ENCODE measurements at places on chromosomes 3 and 15.
A peak's percentile ranks its signal among the peaks of the same experiment; 100 is the strongest.

DNA sequence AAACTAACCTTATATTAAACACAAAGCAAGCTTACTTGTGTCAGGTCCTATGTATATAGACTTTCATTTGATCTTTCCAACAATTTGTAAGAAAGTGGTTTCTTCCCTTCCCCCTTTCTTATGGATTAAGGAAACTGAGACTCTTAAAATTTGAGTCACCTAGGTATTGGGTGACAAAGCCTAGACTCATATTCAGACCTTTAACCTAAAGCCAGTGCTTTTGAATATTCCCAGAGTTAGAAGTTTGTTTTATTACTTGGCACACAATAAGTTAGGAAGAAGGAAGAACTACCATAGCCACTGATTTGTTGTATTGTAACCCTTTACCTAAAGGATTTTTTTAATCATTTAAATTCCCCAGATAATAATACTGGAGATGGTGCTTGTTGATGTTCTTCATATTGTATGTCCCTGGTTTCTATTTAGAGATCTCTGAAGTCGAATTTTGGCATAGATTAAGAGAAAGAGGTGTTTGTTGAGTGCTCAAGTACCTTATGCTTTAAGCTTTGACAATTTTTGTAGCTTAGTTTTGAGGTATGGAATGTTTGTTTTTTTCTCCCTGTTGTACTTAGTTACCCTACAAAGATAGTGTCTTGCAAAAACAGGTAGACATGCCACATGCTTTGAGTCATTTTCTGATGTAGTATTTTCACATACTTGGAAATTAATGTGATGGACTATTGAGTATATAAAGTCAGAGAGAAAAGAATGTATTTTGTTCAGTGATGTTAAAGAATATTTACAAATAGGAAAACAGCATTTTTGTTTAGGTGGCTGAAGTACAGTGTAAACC is 11.2 kb downstream of the TSC22D2 start:
- DNase-seq, result no peak

DNA sequence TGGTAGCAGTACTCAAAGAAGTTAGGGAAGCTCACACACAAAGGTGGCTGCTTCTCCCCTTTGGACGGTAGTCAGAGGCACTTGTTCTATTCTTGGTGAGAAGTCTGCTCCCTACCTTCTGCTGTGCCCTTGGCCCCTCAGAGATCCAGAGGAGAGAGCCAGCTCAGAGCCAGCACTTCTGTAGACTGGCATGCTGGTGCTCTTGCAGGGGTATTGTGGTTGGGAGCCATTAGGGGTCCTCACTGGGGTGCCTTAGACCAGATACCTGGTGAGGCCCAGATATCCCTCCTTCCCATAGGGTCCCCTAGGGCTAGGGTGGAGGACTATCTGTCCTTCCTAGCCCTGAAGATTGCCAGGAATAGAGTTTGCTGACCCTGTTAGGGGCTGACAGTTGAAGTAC is 140.6 kb downstream of the EEFSEC start:
- no peak for DNase-seq

GRCh38 chr3:189496375-189497138 is 134.6 kb upstream of the TP63 start:
- no peak for DNase-seq

DNA sequence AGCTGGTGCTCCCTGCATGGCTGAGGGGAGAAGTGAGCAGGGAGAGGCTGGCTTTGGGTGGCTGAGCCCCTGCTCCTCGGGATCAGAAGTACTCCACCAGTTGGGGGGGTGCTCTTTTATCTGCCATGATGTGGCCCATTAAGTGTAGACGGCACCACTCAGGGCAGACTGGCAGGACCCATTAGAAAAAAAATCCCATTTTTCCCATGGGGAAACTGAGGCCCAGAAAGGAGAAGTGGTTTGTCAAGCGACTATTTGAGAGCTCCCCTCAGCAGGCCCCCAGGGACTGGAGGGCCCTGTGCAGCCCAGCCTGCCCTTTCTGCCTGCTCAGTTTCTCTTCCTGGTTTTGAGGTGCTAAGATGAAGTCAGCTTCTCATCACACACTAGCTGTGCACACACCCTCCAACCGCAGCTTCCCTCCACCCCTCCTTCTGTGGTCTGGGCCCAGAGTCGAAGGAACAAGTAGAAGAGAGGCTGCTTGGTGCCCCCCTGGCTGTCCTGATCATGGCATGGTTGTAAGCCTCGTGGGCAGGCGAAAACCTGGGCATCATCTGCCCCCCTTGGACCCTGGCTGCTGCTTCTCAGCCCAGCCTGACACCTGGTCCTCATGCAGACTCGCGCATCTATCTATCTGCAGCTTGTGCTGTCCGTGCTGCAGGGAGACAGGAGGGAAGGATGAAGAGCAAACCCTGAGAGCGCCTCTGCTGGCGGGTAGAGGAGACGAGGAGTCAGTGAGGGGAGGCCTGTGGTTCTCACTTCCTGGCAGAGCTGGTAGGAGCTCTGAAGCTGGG is 5.6 kb downstream of the CSK start:
- peak; percentile 57 for DNase-seq

GRCh38 chr3:10173926-10174435 is 9.3 kb downstream of the IRAK2 start:
- no peak for DNase-seq

GRCh38 chr3:72095521-72095920 is 310.6 kb upstream of the PROK2 start:
- no peak for DNase-seq

- no peak for DNase-seq
Observed at GRCh38 chr3:32128936-32129335, 22.5 kb downstream of the GPD1L start.

- no peak for DNase-seq
Observed at GRCh38 chr3:81650187-81650586, 111.3 kb downstream of the GBE1 start.

DNA sequence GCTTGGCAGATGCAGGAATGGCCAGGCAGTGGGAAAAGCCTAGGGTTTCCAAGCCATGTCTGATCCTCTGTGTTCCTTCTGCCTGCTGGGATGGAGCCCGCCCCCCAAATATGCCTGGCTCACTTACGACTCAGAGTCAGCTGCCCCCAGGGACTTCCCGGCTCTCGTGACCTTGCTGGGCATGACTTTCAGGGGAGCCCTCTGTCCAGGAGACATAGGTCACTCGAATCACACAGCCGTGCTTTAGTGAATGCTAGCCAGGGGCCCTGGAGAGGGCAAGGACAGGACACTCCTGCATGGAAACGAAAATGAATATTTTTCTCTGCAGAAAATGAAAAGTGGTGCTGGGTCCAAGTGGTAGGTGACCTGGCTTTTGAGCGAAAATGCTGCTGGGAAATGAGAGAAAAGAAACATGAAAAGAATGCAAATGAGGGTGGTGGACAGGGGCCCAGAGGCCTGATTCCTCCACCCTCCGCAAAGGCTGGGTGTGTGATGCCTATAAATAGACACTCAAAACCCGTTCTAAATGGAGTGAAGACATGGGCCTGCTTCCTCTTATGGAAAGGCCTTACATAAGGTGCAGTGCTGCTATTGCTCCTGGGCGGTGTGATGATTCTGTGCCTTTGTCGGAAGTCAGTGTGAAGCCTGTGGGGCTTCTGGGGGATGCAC is 107.4 kb downstream of the APBA2 start:
- no peak for DNase-seq

- no peak for DNase-seq
Observed at GRCh38 chr3:42829628-42830436, 20.6 kb downstream of the ACKR2 start.

GRCh38 chr3:102699104-102699818 is 264.4 kb downstream of the ZPLD1 start:
- DNase-seq, result no peak

DNA sequence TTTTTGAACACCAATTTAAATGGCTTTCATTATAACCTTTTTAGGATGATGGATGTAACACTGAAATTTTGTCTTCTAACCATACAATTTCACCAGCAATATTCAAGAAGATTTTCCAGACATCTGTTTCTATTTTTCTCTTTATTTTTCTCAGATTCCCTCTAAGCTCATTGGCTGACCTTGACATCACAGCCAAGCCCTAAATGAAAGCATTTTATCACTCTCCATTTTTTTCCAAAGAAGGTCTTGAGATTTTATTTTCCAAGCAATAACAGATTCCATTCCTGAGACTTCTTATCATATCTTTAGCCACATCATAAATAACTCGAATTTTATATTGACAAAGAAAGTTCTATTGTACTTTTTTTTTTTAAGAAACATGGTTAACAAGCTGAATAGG is 392.6 kb upstream of the THBS1 start:
- no peak for DNase-seq

- no peak for DNase-seq
Observed at GRCh38 chr15:66928101-66928500, 137.3 kb upstream of the SMAD3 start.

DNA sequence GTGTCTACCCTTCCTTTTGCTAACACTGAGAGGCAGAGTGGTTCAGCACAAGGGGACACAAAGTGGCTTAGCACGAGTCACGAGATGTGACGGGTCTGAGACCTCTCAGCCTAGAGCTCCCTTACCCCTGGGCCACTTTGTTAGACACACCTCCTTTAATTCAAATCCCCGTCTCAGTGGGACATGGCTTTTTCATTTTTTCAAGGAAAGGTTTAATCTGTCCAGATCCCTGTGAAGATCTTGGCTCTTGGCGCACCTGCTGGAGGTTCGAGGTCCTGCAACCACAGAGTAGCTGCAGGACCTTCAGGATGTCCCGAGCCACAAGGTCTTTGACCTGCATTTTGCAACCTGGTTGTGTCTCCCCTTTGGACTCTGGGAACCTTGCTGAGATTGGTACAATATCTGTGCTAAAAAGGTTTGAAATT is 52.0 kb downstream of the LPP start:
- no peak for DNase-seq

DNA sequence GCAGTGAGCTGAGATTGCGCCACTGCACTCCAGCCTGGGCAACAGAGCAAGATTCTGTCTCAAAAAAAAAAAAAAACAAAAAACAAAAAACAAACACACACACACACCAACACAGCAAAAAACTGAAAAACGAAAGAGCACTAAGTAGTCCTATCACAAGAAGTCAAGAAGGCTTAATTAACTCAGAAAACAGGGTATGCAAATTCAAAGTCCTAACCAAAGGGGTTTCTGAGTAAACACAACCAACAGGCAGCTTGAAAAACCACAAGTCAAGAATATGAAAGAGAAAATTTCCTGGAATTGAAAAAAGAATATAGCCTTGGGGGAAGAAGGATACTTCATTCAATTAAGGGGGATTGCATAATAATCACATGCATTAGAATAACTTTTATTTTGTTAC is 37.7 kb upstream of the PARP14 start:
- no peak for DNase-seq

GRCh38 chr3:71803248-71803647 is 18.3 kb upstream of the PROK2 start:
- DNase-seq, result no peak

- DNase-seq, result no peak
Observed at GRCh38 chr3:66393333-66394005, 107.4 kb downstream of the LRIG1 start.

DNA sequence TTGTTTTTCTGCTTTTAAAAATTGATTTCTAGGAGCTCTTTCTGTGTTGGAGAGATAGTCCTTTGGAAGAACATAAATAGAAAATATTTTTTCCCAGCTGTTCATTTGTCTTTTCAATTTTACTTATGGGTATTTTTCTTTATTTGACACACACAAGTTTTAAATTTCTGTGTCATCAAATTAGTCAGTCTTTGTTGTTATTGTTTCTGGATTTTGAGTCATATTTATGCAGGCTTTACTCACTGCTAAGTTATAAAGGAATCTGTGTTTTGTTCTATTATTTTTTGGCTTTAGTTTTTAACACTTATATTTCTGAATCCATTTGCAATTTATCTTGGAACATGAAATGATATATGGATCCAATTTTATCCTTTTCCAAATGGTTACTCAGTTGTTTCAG is 5.9 kb upstream of the GHSR start:
- no peak for DNase-seq

DNA sequence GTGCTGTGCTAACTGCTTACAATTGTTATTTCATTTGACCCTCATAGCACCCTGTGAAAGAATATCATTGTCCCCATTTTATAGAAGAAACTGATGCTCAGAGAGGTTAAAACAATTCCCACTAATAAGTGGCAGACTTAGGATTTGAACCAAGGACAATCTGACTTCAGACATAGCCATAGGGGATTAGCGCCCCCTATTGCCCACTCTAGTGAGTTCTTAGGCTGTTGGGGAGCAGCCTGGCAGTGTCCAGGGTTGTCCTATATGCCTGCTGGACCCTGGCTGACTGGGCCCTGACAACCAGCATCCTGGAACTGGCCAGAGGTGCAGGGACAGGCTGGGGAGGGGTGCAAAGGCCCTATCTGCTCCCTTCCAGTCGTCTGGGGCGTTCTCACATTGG is 15.4 kb downstream of the DPH3 start:
- no peak for DNase-seq

GRCh38 chr3:15667484-15667883 is 65.9 kb downstream of the BTD start:
- DNase-seq, result no peak

DNA sequence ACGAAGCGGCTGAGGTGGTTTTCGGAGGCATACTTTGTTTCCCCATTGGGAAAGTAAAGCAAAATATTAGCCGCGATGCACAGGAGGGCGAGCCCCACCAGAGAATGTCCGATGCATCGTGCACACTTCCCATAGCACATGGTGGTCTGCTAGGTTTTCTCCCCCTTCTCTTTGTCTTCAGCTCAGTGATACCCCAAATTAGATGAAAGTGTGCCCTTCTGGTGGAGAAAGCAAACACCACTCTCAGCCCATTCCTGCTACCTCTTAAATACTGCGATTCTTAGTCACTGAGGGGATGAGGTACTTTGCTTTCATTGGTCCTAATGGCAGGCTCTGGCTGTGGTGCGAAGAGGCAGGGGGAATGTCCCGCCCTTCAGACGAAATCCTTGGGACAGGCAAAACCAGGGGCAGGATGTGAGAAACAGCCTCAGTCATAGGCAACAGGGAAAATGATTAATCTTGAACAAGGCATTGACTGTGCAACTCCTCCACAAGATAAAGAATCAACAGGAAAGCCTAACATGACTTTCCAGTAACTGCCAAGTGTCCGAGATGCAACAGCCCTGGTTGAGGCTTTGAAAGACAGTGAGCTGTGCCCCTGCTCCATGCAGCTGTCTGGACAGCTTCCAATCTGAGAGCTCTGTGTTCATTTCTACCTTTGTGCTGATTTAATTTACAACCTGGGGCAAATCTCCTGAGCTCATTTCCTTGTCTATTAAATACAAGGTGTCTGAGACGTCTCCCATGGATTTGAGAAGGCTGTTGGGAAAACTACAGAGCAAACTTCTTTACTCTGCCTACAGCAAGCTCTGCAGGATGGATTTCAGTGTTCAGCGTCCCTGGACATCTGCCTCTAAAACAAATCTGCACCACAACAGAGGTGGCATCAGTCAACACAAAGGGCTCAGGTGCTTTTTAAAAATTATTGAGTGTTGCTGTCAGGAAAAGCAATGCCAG is at the start of gene TM4SF1:
Gene TM4SF1 (minus strand): TSS at position 242 of the 957 bp plus-strand sequence. CDS start 102 bp downstream, at position 140.
- DNase-seq, result no peak

- no peak for DNase-seq
Observed at GRCh38 chr3:110343945-110344344, 727.7 kb upstream of the NECTIN3 start.

All from activated naive CD4-positive, alpha-beta T cell (primary cell).